NCI-H1930 (cell line): ENCODE measurements at places on chromosomes 5 and 9.

- DNase-seq = no peak
These were observed 93.5 kb downstream of the MVB12B start for GRCh38 chr9:126420135-126420534.

DNA sequence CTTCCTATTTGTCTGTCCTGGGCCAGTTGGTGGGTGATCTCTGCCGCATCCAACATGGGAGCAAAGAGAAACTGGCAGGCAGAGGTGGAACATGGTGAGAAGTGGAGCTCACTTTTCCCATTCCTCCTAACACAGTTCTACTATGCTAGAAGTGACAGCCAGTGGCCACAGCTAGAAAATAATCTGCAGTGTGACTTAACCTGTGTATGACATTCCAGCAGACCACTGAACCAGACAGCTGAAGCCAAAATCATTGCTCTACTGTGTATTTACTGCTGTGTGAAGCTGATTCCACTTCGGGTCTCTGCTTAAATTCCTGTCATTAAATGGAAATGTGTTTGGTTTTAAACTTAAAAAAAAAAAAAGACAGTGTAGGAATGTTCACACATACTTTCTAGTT, 523.0 kb downstream of the MTRR start:
- no peak for DNase-seq

GRCh38 chr5:174148721-174149120, 103.2 kb downstream of the NSG2 start:
- DNase-seq = no peak

DNA sequence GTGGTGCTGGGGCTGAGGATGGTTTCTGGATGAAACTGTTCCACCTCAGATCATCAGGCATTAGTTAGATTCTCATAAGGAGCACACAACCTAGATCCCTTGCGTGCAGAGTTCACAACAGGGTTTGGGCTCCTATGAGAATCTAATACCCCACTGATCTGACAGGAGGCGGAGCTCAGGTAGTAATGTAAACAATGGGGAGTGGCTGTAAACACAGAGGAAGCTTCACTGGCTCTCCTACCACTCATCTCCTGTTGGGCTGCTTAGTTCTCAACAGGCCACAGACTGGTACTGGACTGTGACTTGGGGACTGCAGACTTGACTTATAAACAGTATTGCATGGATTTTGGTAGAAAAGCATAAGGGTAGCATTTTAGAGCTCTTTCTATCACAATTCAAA, 870.7 kb upstream of the CDH10 start:
- DNase-seq = no peak

DNA sequence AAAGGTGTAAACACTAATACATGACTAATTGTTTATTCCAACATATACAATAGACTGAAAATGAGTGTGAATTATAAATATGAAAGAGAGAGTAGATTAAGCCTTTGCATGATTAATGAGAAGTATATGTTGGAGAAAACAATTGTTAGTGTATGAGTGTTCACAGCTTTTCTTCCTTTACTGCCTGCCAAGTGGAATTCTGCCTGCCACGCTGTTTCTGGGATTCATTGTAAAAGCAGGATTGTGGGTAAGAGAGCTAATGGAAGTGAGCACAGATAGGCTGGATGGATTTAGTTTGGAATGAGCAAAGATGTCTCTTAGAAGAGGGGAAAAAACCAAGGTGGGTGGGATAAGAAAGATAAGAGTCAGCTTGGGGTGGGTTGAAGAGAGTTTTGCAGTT, 129.6 kb upstream of the NMUR2 start:
- no peak for DNase-seq
